ENCODE measurements at places on chromosomes 13 and 19.

DNA sequence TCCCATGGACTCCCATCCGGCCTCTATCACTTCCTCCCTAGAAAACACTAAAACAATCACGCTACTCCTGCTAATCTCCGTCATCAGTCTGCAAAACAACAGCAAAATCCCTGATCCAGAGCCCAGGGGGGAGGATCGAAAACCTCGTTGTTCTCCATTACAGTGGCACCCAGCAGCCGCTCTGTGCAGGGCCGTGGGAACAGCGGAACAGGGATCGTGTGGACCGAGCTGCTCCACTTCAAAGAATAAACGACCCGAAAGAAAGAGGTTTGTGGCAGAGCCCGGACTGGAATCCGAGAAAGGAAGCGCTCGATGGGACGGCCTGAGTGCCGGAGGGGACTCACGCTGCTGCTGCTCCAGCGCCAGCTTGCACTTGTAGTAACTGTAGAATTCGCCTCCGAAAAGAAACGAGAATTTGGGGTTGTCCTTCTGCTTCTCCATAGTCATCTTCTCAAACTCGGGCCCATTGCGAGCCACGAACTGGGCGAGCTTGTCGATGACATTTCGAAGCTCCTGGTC, 652 bp downstream of the CHERP start:
- no peak for DNase-seq

GRCh38 chr19:48530066-48530720, 18.6 kb upstream of the LMTK3 start:
- no peak for DNase-seq

GRCh38 chr13:37211487-37211886, 106.0 kb upstream of the CSNK1A1L start:
- no peak for DNase-seq

GRCh38 chr13:21625366-21625765, 21.4 kb upstream of the MICU2 start:
- peak; percentile 22 for DNase-seq

DNA sequence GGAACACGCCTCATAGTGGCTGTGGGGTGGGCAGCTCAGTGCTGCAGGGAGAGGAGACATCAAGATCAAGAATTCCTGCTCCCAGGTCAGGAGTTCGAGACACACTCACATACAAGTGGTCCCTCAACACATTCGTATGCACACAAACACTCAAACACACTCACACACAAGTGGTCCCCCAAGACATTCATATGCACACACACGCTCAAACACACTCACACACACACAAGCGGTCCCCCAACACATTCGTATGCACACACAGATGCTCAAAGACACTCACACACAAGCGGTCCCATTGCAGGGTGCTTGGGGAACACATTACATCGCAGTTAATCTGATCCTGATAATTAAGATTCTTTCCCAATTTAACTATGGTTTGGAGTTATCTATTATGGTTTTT, 28.2 kb downstream of the FCGBP start:
- DNase-seq = no peak

- DNase-seq = no peak
Observed at GRCh38 chr19:35888398-35888797, 11.9 kb downstream of the NFKBID start.

DNA sequence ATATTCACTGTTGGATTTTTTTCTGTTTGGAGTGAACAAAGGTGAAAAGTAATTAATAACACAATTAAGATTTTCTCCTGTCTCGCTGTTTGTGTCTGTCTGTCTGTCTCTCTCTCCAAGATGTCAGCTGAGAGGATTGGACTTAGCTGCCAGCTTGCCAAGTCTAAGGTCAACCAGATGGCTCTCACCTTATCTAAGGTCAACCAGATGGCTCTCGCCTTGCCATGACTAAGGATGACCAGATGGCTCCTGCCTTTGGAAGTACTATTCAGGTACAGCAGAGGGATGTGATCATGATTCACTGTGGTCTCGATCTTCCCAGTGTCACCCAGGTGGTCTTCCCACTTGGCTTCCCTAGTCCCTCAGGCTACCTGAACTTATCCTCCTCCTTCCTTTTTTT, 1436.4 kb downstream of the UQCRFS1 start:
- DNase-seq = no peak

- no peak for DNase-seq
Observed at GRCh38 chr19:2365201-2365970, 5.3 kb downstream of the TMPRSS9 start.

DNA sequence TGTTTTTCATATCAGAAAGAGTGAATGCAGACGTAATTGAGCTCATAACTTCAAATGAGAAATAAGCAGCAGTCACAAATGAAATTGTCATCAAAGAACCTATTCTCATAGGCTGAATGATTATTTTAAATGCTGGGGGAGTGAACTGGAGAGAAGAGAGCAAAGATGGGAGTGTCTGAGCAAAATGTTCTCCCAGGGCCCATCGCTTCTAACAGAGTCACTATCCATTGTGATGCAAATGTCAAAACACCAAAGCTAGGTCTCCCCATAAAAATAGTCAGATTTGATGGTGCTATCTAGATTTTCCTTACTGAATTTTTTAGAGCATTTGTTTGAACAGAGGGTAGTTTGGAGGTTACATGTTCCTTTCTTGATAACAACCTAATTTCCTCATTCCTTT, 278.7 kb downstream of the PCDH9 start:
- DNase-seq = no peak

DNA sequence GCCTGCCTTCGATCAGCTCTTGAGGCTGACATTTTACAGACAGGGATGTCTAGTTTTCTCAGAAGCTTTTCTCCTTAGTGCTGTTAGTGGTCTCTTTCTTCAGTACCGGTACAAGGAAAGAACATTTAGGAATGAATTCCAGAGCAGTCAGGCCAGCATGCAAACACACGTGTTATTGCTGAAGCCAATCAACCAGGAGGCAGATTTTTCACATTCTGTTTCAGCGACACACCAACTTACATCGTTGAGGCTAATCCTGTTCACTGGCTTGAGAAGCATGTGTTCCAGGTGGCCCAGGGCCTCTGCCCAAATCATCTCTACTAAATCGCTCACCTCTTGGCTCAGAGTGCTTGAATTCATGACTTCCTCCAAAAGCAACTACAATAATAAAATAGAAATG, 19.2 kb downstream of the PARP4 start:
- no peak for DNase-seq
